ENCODE measurements at places on chromosomes 7 and 10.

GRCh38 chr7:103762877-103763276, 226.6 kb downstream of the RELN start:
- no peak for DNase-seq

GRCh38 chr7:77413861-77414424, 2.2 kb downstream of the GSAP start:
- DNase-seq: no peak

DNA sequence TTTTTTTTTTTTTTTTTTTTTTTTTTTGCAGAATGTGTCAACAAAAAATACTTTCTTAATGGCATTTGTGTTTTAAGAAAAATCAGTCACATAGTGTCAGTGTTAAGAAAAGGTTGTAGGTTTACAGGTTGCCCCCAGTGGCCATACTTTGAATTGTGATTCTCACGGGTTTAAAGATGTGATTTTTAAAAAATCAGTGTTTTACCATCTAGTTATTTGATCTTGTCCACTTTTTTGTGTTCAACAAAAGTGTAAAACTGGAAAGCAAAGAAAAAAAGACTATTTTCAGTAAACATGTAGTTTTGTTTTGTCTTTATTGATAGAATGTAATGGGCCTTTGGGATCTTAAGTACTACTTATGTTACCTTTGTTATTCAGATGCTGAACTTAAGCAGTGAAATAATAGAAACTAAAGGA, 25.7 kb downstream of the SUV39H2 start:
- no peak for DNase-seq

DNA sequence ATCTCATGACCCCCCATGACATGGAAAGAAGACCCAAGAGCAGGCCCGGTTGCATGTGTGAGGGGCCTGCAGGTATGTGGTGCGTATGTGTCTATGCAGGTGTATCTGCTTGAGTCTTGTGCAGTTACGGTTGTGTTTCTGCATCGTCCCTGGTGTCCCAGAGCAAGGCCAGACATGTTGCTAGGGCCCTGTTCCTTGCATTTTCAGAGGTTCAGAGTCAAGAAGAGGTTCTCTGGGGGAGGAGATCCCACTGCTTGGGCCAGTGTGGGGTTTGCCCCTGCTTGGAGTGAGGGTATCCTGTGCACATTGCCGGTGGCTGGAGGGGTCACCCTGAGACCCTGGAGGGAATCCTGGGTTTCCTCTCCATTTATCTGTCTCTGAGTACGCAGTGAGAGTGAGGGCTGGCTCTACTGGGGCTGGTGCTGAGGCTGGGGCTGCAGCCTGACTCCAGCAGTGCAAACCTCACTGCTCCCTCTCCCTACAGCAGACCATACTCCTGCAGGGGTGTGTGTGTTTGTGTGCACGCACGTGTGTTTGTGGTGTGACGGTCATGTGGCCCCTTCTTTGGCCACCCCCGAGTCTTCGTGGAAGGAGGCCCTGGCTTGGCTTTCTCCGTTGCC, 4.1 kb downstream of the TRIM8 start:
- DNase-seq: no peak

- no peak for DNase-seq
These were observed 5.8 kb upstream of the RP9 start for GRCh38 chr7:33114976-33115375.

Measured in NCI-H2029 treated with DMSO at 0.1 percent for 48 hours (cell line).